GM20000 (cell line): ENCODE measurements at places on chromosomes 13 and 19.
A peak's percentile ranks its signal among the peaks of the same experiment; 100 is the strongest.

GRCh38 chr19:17855280-17856152 is 4.2 kb upstream of the RPL18A start:
- peak; percentile 83 for DNase-seq

GRCh38 chr19:44735011-44735410 is 13.5 kb upstream of the BCL3 start:
- DNase-seq = no peak

GRCh38 chr13:112561478-112561877 is 26.5 kb downstream of the TUBGCP3 start:
- DNase-seq = no peak

DNA sequence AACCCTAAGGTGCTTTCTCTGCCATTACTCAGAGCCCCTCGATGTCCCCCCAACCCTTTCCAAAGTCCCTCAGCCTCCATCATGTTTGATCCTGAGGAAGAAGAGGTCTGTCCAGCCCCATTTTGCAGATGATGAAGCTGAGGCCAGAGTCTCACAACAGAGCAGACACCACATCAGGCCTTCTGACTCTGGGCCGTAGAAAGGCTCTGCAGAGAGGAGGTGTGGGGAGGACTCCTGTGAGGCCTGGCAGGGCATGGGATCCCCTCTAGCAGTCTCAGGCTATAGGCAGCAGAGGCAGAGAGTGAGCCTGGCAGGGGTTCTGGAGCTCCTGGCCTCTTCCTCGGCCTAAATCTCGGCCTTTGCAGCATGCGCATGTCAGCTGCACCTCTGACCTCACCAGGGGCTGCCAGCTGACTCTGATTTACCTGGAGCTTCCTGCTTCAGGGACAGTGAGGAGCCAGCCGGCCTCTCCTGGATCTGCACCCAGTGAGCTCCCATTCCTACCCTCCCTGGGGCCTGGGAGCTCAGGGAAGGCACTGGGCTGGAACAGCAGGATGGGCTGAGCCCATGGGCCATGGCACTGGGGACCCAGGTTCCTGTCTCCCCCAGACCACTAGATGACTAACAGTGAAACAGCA is 41.7 kb upstream of the VSTM2B start:
- no peak for DNase-seq

GRCh38 chr19:14655726-14656125 is 18.9 kb downstream of the ADGRE3 start:
- no peak for DNase-seq

DNA sequence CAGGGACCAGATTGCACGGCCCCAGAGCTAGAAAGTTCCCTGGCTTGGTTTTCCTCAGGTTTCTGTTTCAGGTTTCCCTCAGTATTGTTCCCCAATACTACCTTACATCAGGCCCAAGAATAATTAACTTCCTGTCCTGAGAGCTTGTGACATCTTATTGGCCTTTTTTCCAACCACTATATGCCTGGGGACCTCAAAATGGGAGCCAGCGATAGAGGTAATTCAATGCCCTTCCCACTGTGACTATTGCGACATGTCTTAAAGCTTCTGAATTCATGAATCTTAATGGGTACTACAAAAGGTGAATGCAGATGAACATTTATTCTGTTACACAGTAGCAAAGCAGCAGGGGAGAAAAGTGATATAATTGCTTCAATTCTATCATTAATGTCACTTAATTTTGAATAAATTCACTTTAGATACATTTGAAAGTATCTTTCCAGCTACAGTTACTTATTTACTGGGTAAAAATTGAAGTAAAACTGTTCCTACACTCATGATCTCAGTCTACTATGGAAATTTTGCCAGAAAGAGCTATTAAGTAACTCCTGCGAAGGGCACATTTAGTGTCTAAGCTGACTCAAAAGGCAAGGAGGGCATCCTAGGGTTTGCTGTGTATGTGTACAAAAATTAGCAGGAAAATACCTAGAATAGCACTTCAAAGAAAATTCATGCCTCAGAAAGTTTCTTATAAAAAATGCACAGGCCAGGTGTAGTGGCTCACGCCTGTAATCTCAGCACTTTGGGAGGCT is 4.1 kb downstream of the CRYL1 start:
- DNase-seq = no peak
